ENCODE measurements at places on chromosomes 7 and 10.

DNA sequence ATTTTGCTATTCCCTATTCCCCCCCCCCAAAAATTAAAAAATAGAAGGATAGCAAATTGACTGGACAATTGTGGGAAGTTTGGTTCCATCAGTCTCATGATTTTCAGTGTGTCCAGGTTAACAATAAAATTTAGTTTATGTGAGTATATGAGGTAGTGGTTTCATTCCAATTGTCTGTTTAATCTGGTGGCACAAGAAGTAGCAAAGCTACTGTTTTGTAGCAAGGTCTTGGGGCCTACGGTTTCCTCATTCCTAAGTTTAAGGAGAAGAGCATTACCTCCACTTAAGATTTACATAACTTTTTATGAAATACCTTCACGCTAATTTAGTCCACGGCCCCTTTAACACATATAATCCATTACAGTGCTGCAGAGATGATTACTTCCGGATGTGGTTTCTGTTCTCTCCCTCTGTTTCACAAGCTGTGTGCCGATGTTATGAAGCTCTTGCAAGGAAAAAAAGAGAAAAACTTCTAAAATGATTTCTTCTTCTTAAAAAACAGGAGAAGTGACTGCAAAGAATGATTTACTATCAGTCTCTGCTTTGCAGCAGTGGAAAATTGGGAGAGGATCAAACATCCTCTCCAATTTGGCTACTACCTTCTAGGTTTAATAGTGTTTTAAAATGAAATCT is 32.7 kb upstream of the NPVF start:
- DNase-seq: no peak

DNA sequence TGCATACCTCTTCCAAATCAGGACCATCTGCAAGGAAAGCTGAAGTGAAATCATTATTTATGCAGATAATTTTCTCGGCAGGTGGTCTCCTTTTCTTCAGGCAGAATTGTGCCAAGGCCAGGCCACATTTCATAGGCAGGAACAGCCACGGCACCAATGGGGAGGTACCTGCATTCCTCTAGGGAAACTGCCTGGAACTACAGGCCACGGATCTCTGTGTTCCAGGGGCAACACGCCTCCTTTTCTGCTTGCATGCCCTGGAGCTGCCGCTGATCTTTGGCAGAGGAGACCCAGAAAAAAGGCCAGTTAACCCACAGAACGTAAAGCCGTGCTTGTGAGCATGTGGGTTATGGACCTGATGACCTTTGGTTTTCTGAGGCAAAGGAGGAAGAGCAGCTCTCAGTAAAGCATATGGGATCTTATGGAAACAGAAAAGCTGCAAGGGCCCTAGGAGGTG is 111.2 kb upstream of the KIAA1217 start:
- no peak for DNase-seq

- no peak for DNase-seq
Observed at GRCh38 chr7:136034132-136034531, 57.0 kb upstream of the MTPN start.

DNA sequence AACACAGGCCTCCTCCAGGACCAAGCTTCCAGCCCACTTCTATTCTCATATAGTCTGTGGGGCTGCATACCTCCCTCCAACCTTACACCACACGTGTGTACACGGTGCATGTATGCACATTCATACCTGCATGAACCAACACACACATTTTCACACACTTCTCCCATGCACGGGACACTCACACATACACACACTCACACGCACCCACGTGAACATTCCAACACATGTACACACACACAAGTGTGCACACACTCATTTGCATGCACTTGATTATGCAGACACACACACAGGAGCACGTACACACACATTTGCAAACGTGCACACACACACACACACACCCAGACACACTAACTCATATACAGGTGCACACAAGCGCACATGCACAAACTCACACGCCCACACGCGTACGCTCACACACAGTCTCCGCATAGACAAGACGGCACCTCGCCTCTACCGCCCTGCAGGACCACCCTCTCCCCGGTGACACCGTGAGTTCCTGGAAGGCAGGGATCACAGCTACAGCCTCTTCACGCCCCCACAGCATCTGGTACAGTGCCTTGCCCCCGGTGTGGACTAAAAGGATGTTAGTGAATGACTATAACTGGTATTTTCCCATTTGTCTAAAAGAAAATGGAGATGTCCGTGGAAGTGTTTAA is 263.8 kb downstream of the PTPRN2 start:
- DNase-seq: no peak

DNA sequence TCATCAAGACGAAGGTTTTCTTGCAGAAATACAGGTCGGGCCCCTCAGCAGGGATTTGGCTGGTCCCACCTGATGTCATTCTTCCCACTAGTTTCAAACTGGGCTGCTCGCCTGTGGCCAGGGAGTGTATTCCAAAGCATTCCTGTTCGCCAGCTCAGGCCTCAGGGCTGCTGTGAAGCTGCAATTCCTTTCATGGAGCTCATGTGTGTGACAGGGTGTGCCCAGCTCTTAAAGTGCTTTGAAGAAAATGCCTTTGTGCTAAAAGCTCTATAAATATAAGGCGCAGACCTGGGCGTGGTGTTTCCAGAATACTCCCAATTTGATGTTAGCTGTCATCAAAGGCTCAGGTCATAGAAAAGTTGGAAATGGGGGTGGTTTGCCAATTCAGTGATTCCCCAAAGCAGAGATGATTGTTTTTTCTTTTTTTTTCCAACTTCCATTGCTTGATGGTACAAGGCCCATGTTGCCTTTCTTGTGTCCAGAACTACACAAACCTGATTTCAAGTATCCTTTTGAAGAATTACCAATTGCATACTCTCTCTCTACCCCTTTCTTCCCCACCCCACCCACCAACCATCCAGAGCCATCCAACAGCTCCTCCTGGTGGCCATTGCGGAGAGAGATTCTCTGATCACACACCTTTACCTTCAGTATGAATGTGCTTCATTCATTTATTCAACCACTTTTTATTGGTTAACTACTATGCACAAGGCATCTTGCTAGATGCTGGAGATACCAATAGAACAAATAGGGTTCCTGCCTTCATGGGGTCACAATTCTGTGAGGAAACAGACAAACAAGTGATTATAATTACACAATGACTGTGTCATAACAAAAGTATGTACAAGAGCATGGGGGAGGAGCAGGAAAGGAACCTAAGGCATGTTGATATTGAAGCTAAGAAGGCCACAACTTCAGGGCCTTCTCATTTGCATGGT is 297.3 kb upstream of the LYZL1 start:
- no peak for DNase-seq
